ENCODE measurements at places on chromosomes 5 and 9. TPM values are rescaled to one million over a fixed set of nuclear protein-coding genes. Genes with fewer than 3 reads are reported as not detected.

TAF11L13 gene
- not detected for total RNA-seq

GRCh38 chr5:82509762-82510161, 231.6 kb upstream of the RPS23 start:
- DNase-seq: no peak

- DNase-seq: no peak
These were observed 72.4 kb upstream of the GNAQ start for GRCh38 chr9:78103971-78104433.

DNA sequence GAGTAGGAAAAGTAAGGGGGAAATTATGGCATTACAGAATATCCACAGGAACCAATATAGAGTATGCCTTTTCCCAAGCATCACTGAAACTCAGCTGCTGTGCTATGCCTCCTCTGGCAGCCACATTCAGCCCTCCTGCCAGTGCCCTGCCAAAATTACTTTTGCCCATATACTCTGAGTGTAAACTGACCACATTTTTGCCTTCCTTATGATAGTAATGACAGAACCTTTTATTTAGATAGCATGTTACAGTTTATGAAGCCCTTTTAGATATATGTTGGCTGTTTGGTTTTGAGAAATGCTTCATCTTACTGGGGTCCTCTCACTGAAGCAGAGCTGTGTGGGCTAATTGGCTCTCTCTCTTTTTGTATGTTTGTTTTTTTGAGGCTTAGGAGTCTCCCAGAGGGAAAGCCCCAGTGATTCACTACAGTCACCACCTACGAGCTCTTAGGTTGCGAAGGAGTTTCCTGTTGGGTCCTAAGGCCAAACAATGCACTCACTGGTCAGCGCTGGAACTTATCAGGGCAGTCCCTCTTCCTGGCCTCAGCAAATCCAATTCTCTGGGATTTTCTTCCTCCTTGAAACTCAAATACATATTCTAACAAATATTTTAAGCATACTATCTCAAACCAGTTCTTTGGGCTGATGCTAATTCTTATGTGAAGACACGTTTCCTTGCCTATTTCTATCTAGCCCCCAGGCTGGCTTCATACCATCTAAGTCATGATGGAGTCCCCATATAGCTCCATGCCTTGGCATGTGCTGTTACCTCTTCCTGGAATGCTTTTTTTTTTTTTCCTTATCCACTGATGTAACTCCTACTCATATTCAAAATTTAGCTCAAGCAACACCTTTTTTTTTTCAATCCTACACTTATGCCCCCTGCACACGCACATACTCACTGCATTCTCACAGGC, 3.7 kb downstream of the PHF24 start:
- no peak for DNase-seq

All from mucosa of gallbladder (tissue), 1 donor.